ENCODE measurements at places on chromosomes 2 and 18.

DNA sequence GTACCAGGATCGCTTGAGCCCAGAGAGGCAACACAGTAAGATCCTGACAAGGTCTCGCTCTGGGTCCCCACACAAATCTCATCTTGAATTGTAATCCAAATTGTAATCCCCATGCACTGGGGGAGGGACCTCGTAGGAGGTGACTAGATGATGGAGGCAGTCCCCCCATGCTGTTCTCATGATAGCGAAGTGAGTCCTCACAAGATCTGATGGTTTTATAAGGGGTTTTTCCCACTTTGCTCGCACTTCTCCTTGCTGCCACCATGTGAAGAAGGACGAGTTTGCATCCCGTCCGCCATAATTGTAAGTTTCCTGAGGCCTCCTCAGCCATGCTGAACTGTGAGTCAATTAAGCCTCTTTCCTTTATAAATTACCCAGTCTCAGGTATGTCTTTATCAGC, 46.0 kb upstream of the SERTAD2 start:
- no peak for DNase-seq

GRCh38 chr18:68263481-68263880, 451.4 kb downstream of the TMX3 start:
- no peak for DNase-seq

- peak; percentile 17 for DNase-seq
Measured at GRCh38 chr2:227862227-227862740, 9.1 kb upstream of the DAW1 start.

DNA sequence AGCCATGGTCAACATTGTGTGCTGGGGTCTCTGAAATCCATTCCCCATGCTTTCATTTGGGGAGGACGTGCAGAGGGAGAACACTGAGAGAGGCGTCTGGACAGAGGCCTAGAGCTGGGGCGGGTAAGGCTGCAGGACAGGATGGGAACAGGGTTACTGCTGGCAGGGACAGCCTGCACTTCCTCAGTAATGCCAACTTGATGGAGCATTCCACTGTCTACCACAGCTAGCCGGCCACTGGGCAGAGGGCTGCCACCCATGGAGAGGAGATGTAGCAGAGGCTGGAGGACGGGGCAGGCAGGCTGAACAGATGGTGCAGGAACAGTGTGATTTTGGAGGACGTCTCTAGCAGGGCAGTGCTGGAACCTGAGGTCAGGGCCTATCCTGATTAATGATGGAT, 29.3 kb downstream of the MRPL33 start:
- no peak for DNase-seq

- no peak for DNase-seq
Measured at GRCh38 chr18:31577195-31577594, 14.5 kb upstream of the TTR start.

DNA sequence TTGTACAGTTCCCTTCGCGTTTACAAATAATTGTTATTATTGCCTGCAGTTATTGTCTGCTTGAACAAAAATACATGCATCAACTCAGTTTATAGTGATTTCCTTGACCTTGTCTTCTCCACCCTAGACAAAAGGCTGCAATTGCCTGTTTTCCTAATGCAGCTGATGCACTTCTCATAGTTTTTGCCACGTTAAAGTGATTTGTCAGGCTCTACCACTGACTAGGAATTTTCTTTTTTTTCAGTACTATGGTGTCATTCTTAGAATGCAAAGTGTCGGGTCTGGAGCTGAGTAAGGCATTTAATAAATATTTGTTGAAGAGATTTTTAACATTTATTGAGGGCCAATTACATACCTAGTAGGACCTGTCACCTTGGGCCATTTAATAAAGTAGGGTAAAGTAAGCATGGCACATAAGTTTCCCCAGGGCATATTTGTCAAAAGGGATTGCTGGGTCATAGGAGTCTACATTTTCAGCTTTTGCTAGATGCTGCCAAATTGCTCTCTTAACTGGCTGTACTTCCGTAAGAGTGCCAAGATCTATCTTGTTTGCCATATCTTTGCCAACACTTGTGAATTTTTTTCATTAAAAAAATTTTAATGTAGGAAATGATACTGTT, 24.1 kb downstream of the ACSL3 start:
- no peak for DNase-seq

- DNase-seq, result no peak
Measured at GRCh38 chr18:25630682-25631081, 278.7 kb upstream of the ZNF521 start.

DNA sequence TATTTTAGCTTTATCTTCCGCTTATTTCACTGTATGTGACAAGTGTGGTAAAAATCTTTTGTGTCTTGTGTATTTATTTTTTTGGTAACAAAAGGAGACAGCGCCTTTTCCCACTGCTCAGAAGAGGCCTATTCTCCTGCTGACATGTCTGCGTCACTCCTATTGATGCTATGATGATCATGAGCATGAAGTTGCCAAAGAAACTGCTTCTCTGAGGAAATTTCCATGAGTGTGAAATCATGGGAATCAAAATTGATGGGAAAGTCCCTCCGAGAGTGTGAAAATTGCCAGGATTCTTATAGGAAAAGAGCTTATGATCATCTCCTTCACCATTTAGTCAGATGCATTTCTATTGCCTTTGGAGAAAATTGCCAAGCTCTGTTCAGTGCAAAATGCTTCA, 36.5 kb upstream of the DARS1 start:
- no peak for DNase-seq

DNA sequence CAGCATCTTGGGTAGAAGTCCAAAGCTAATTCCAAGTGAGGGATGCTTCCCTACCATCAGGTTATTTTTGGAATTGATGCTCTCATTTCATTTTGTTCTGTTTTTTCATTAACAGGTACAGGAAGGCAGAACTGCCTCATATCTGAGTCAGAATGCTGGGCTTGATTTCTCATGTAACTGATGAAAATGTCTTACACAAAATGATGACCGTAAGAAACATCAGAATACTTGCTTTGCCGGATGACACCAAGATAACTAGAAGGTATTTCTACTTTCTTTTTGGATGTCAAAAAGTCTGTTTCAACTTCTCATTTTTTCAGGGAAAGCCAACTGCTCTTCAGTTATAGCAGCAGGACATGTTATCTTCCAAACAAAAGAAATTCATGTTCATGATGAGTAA, 62.6 kb downstream of the ETAA1 start:
- no peak for DNase-seq

DNA sequence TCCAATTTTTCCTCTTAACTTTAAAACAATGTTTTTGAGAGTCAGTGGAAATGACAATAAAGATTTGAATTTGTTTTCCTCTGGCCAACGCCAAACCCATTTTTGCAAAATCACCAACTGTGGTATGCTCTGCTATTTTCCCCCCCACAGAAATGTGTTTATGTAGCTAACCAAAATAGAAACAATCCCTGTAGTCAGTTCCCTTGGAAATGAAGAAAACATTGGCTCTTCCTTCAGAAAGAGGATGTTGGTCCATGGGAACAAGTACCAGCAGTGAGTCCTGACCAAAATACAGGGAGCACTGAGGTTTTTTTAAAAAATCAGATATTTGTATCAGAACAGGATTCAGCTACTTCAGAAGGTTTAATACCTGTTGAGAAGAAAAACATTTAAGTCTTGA, 65.3 kb downstream of the SLC40A1 start:
- DNase-seq, result no peak

- no peak for DNase-seq
Measured at GRCh38 chr18:495017-495416, 5.5 kb downstream of the COLEC12 start.

All from stimulated activated CD4-positive, alpha-beta T cell treated with anti-CD3 and anti-CD28 coated beads, Interleukin-15, amount 100 ng/mL, for 48 hours (primary cell).